Activated naive CD8-positive, alpha-beta T cell treated with anti-CD3 and anti-CD28 coated beads, Interleukin-2, amount 10 ng/mL, durations not matched to agents 7 days and 5 days (primary cell): ENCODE measurements at places on chromosomes 2 and 18. TPM values are rescaled to one million over a fixed set of nuclear protein-coding genes. Genes with fewer than 3 reads are reported as not detected.

Gene SLC19A3
- total RNA-seq, result not detected

Gene DBI
- total RNA-seq, result 147 TPM

DNA sequence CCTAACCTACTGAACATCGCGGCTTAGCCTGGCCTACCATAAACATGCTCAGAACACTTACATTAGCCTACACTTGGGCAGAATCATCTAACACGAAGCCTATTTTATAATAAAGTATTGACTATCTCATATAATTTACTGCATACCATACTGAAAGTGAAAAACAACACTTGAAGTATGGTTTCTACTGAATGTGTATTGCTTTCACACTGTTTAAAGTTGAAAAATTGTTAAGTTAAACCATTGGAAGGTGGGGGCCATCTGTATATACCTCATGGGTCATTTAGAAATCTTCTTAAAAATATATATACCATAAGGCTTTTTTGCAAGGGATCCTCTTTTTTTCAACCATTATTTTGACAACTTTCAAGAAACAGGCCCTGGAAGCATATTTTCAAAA is 16.5 kb downstream of the RNF149 start:
- no peak overlapping the region for H3K4me3 ChIP-seq
- no peaks in the 10 kb centered on the region for H3K27me3 ChIP-seq
- no peak for DNase-seq
- no peak overlapping the region for H3K27ac ChIP-seq

Gene AOX1
- not detected for total RNA-seq

Gene CAPN13
- not detected for total RNA-seq

- no peak for DNase-seq
- H3K36me3 ChIP-seq, result peaks cover 2% of the 10 kb centered on the region
Observed at GRCh38 chr2:189559579-189560272, 20.9 kb downstream of the SLC40A1 start.

GRCh38 chr2:135980434-135981079 is 4.9 kb downstream of the DARS1 start:
- H3K36me3 ChIP-seq, result peaks cover 54% of the 10 kb centered on the region
- peak overlapping the region; percentile 23 for H3K27ac ChIP-seq
- peak overlapping the region; percentile 23 for H3K4me3 ChIP-seq
- no peaks in the 10 kb centered on the region for H3K27me3 ChIP-seq
- peaks cover 41% of the 10 kb centered on the region for H3K4me1 ChIP-seq
- DNase-seq, result no peak

GRCh38 chr2:95008306-95008705 is 17.2 kb upstream of the MAL start:
- peaks cover 8% of the 10 kb centered on the region for H3K27me3 ChIP-seq
- peaks cover 19% of the 10 kb centered on the region for H3K4me1 ChIP-seq
- H3K27ac ChIP-seq, result no peak overlapping the region
- H3K36me3 ChIP-seq, result no peaks in the 10 kb centered on the region
- H3K4me3 ChIP-seq, result no peak overlapping the region

GRCh38 chr2:28408764-28409599 is 16.3 kb downstream of the FOSL2 start:
- peak overlapping the region; percentile 63 for H3K4me3 ChIP-seq
- H3K36me3 ChIP-seq, result peaks cover 59% of the 10 kb centered on the region
- no peaks in the 10 kb centered on the region for H3K27me3 ChIP-seq
- H3K27ac ChIP-seq, result peak overlapping the region; percentile 96
- H3K4me1 ChIP-seq, result peaks cover 59% of the 10 kb centered on the region
